ENCODE measurements at places on chromosomes 12 and 14.

DNA sequence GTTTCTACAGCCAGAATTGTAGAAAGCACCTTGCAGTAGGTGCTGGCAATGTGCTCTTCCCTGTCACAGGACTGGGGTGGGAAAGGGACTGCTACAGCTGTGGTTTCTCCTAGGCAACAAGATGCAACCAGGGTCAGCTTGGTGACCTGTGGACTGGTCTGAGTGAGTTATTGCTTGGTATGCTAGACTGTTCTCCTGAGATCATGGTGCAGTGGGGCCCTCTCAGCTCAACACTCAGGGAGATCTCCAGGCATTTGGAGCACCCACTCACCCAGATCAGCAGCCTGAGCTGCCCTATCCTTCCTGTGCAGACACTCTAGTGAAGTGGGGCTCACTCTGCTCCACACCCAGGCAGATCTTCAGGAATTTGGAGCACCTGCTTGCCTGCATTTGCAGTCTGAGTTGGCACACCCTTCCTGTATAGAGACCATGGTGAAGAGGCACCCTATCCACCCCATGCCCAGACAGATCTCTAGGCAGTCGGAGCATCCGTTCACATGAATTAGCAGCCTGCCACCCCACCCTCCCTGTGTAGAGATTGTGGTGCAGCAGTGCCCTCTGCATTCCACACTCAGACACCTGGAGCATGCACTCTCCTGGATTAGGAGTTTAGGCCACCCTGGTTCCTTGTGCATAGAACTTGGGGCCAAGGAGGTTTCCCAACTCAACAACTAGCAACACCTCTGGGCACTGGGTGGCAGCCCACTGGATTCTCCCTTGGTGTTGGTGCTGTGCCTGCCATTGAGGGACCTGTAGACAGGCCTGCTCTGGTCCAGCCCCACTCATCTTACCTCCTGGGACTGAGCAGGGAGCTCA is 3.8 kb upstream of the FAM186B start:
- no peak for DNase-seq

GRCh38 chr12:105289114-105289904 is 41.2 kb upstream of the C12orf75 start:
- DNase-seq: no peak

GRCh38 chr14:59371771-59372170 is 93.4 kb downstream of the GPR135 start:
- DNase-seq: no peak

DNA sequence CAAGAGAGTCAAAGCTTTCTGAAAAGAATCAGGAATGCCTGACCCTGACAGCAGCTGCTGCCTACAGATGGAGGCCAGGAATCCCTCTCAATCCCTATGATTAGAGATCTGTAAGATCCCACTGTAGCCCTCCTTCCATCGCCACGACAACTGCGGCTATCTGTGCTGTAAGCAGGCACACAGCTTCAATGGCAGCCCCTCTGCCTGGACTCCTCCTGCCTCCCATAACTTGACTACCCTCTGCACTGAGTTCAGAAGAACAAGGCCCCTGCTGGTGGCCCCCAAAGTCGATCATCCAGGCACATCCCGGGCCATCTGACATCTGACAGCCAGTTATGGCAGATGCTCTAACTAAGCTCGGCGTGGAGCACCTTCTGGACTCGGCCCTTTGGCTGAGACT is 2.9 kb downstream of the CLMN start:
- DNase-seq: no peak

GRCh38 chr12:29160230-29160629 is 11.2 kb downstream of the FAR2 start:
- DNase-seq: no peak

- no peak for DNase-seq
Observed at GRCh38 chr12:5345534-5345933, 86.4 kb upstream of the NTF3 start.

DNA sequence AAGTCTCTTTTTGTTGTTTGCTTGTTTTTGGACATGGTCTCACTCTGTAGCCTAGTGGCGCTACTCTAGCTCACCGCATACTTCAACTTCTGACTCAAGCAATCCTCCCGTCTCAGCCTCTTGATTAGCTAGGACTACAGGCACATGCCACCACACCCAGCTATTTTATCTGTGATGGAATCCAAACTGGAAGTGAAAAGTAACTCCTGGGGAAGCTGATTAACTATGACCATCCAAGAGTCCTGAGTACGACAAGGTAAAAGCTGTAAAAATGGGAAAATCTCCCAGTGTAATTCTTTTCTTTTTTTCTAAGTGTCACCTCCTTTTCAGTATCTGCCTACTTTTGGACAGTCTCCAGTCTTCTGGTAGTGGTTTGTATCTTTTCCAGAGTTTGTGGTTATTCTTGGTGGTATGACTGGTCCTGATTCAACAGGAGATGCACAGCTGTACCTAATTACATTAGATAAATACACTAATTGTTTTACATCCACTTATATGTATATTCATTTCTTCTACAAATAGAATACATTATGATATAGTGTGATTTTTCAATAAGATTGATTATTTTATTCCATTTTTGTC is 97.8 kb downstream of the SLC6A15 start:
- no peak for DNase-seq

DNA sequence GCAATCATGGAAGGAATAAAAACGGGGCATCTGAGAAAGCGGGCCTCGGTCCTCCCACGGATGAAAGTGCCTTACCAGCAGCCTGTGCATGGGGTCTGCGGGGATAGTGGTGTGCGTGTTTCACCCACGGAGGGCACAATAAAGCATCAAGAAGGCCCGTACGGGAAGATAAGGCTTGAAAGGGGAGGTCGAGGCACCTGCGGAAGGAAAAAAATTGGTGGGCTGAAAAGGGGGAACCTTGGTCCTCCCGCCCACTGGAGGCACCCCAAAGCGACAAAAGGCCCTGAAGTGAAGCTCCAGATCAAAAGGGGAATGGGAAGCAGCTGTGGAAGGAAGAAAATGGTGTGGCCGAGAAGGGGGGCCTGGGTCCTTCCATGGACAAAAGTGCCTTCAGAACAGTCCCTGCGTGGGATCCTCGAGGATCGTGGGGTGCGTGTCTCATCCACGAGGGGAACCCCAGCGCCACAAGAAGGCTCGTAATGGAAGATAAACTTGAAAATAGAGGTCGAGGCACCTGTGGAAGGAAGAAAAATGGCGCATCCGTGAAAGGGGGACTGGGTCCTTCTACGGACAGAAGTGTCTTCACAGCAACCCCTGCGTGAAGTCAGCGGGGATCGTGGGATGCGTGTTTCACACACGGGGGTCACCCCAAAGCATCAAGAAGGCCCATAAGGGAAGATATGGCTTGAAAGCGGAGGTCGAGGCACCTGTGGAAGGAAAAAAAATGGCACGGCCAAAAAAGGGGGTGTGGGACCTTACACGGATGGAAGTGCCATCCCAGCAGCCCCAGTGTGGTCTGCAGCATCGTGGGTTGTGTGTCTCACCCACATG is 276.9 kb downstream of the ALG10 start:
- no peak for DNase-seq

- no peak for DNase-seq
Observed at GRCh38 chr14:95015046-95015445, 142.3 kb downstream of the DICER1 start.

DNA sequence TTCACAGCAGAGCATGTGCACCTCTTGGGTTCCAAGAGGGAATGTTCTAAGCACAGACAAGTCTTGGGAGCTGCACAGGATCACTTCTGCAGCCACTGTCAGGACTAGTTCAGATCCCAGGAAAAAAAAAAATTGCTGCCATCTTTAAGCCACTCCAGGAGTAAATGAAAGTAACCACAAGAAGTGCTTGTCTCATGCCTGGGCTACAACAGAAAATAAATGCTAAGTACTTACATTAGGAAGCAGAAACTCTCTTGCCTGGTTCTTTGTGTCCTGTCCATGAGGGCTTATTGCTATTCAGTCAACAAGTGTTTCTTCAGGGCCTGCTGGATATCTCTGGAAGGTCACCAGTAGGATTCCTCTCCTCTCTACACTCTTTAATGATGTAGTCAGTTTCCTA is 176.1 kb downstream of the KTN1 start:
- DNase-seq: no peak

DNA sequence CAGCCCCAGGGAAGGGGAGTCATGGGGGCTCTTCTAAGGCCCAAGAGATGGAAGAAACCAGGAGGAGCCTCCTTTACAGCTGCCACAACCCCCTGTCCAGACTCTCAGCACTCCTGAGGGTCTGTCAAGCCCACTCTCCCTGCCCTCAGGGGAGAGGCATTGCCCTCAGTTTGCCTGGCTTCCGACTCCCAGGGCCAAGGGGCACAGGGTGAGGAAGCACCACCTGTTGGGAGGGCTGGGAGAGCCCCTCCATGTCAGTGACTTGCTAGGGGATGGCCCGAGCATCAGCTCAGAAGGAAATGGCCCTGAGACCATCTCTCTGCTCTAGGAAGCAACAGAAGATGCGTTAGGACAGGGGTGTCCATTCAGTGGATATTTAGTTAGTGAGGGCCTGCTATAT is 36.1 kb downstream of the LTBP2 start:
- DNase-seq: no peak

- no peak for DNase-seq
Observed at GRCh38 chr14:47148686-47149085, 497.1 kb upstream of the RPL10L start.

GRCh38 chr12:30826276-30826675 is 71.5 kb upstream of the CAPRIN2 start:
- DNase-seq: no peak

DNA sequence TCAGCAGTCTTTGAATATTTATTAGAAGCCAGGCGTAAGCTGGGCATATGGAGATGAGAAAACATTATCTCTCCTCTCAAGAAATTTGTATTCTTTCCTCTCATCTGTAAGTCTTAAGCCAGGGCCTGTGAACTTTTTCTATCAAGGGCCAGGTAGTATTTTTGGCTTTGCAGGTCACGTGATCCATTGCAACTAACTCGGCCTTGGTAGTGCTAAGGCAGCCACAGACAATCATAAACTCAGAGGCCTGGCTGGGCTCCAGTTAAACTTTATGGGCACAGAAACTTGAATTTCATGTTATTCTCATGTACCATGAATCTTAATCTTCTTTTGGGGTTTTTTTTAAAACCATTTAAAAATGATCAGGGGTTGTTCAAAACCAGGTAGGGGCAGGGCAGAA is 117.4 kb upstream of the PELI2 start:
- DNase-seq: no peak

- no peak for DNase-seq
Observed at GRCh38 chr14:25868521-25869314, 729.1 kb downstream of the NOVA1 start.

- DNase-seq: no peak
Observed at GRCh38 chr12:94073441-94074051, 74.8 kb upstream of the PLXNC1 start.

GRCh38 chr14:58415636-58416547 is 11.4 kb downstream of the TIMM9 start:
- no peak for DNase-seq

DNA sequence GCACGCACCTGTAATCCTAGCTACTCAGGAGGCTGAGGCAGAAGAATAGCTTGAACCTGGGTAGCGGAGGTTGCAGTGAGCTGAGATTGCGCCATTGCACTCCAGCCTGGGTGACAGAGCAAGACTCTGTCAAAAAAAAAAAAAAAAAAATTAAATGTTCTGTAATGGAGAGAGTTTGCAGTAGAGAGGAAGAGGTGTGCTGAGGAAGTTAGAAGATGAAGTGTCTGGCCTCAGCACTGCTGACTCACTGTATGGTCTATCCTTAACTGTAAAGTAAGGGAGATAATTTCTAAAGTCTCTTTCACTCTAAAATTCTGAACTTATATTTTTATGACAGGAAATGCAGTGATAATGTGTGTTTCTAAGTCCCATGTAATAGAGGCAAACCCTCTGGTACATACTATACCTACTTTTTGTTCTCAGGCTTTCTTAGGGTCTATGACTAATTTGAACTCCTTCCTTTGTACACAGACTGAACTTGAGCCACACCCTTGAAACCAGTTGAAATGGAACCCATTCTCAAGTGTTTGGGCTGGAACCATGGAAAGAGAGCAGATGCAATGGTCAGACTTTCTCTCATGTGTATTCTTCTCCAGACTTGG is 278.1 kb upstream of the FAR2 start:
- DNase-seq: no peak

DNA sequence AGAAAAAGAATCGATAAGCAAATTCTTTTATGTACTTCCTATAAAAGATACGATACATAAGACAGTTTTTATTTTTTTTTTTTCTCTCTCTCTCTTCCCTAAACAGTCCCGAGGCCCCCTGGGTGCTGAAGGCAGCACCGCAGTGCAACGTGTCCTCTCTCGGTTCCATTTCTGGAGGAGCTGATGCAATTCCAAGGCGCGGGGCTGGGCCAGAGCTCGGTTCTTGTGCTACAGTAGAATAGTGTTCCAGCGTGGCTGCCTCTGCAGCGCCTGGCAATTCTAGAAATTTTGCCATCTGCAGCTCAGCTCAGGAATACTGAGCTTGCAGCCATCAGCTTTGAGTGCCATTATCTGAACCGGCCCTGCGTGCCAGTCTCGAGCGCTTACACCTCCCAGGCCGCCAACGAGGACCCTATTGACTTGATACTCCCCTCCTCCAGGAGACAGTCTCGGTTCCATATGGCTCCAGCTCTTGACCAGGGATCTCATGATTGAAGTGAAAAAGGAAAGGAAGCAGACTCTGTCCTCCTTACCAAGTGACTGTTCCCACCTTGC is 630 bp downstream of the ALDH1L2 start:
- peak; percentile 24 for DNase-seq

DNA sequence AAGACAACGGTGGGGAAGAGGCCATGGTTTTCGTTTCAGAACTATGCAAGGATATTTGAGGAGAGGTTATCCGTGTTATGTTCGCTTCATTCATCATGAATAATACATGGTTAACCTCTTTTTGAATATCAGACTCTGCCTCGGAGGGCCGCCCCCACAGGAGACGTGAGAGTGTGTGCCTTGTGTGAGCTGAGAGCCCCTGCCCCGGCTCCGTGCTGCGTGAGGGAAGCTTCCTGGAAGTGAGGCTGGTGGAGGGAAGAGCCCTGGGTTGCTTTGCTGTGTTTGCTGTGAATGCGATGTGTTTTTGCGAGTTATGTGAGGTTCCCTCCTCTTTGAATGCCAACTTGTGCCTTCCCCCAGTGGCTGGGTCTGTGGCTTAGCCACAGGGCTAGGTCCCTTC is 146.0 kb upstream of the RTL1 start:
- no peak for DNase-seq

DNA sequence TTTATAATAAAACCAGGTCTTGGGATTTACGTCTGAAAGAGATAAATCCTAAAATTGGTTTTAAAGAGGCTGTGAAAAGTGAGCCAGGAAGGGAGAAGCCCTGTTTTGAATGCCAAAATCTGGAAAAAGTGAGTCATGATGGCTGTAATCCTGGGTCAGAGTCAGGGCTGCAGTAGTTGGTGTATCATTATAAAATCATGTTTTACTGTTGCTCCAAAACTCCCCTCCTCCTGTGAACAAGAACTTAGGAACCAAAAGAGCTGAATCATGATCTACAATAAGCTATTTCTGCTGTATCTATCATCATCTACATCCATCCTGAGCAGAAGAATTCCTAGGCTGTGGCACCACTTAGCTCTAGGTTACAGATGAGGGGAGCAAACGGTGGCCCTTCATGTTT is 79.3 kb downstream of the LMO3 start:
- peak; percentile 6 for DNase-seq
